ENCODE measurements at places on chromosomes 7 and 10. TPM values are rescaled to one million over a fixed set of nuclear protein-coding genes. Genes with fewer than 3 reads are reported as not detected.
A peak's percentile ranks its signal among the peaks of the same experiment; 100 is the strongest.

Gene NPFFR1
- polyA plus RNA-seq, result not detected

Gene LEP
- polyA plus RNA-seq, result 0.05 TPM

Gene ZP3
- 1.6 TPM for polyA plus RNA-seq

Gene APBB1IP
- 4.3 TPM for polyA plus RNA-seq

Gene COMTD1
- polyA plus RNA-seq, result 3.3 TPM

Gene CFAP69
- polyA plus RNA-seq, result 2.3 TPM

Gene HHEX
- polyA plus RNA-seq, result 2.6 TPM

Gene PARD3
- 17.7 TPM for polyA plus RNA-seq

GRCh38 chr10:80057171-80057570 is 21.3 kb upstream of the TMEM254 start:
- DNase-seq, result no peak

GRCh38 chr7:51244885-51245284 is 71.7 kb downstream of the COBL start:
- DNase-seq, result no peak

DNA sequence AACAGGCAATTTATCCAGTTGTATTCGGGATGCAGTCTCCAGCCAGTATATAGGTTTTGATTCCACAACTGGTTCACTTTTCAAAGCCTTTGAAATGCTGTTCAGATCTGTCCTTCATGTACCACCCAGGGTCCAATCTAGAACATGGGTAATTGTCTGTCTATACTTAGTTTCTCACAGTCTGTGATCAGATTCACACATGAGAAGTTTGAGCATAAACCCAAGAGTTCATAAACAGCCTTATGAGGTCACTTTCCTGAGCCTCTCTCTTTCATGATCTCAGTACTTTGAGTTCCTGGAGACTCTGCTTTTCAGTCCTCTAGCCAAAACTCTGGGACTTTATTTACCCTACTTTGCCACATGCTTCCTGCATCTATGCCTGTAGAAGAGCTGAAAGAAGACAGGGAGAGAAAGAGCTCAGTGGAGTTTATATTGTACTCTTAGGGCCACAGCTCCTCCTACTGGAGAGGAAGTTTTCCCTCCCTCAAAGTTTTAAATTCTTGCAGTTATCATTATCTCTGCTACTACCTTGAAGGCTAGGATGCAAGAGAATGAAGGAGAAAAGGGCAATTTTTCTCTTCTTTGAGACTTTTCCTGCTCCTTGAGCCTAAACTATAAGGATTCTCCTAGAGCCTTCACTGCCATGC is 172.0 kb downstream of the ZEB1 start:
- DNase-seq, result no peak

- DNase-seq, result no peak
Observed at GRCh38 chr10:133608855-133609254, 17.7 kb downstream of the FRG2B start.

- no peak for DNase-seq
Observed at GRCh38 chr7:29879609-29880008, 73.3 kb downstream of the WIPF3 start.

DNA sequence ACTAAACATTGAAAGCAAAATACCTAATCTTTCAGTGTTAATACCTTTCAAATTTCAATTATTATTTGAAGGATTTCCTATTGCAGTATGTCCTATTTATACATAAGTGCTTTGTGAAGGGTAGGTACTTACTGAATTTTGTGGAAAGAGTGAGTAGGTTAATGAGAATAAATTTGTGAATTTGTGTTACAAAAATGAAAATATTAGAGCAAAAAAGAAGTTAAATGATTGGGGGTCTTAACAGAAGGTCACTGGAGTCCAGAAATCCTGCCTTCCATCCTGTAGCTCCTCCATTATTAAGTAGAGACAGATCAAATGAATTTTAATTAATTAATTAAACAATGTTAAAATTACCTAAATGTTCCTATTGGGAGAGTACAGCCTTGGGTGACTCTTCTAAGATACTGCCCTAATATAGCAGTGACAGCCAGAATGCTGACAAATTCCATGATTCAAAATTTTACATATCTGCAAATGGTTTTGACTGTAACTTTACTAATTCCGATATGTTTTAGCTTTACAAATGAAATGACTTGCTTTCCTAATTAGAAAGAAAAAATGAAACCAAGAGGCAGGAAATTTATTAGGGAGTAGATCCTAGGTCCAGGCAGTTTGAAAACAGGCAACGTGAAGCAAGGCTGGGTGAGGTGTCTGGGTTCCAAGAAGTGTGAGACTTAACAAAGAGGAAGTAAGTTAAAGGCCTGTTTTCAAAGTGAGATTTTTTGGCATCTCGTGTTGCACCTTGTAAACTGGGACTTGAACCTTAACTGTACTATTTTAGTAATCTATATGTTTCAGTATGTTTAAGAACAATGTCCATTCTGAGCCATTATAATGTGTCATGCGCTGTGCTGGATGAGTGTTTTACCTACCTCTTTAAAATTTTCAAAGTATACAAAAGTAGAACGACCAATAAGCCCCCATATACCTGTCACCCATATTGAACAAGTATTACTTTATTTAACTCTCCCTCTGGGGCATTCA is 1.5 kb downstream of the PIK3CG start:
- DNase-seq, result no peak

DNA sequence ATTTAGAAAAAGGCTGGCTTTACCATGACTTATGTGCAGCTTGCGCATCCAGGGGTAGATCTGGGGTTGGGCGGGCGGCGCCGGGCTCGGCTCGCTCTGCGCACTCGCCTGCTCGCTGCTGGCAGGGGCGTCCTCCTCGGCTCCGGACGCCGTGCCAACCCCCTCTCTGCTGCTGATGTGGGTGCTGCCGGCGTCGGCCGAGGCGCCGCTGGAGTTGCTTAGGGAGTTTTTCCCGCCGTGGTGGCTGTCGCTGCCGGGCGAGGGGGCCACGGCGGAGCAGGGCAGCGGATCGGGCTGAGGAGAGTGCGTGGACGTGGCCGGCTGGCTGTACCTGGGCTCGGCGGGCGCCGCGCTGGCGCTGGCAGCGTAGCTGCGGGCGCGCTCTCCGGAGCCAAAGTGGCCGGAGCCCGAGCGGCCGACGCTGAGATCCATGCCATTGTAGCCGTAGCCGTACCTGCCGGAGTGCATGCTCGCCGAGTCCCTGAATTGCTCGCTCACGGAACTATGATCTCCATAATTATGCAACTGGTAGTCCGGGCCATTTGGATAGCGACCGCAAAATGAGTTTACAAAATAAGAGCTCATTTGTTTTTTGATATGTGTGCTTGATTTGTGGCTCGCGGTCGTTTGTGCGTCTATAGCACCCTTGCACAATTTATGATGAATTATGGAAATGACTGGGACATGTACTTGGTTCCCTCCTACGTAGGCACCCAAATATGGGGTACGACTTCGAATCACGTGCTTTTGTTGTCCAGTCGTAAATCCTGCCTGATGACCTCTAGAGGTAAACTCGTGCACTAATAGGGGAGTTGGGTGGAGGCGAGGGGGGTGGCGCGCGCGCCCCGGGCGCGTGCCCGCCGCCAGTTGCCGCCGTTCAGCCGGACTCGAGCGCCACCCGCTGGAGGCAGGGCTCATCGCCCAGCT is at the start of gene HOXA5:
TSS of gene HOXA5 (minus strand) at position 659 of the 927 bp plus-strand sequence. CDS start at position 585, 74 bp downstream.
- DNase-seq, result no peak

GRCh38 chr7:32256811-32257210 is 186.6 kb upstream of the PDE1C start:
- no peak for DNase-seq

GRCh38 chr10:63012623-63013022 is 120.5 kb upstream of the NRBF2 start:
- no peak for DNase-seq

DNA sequence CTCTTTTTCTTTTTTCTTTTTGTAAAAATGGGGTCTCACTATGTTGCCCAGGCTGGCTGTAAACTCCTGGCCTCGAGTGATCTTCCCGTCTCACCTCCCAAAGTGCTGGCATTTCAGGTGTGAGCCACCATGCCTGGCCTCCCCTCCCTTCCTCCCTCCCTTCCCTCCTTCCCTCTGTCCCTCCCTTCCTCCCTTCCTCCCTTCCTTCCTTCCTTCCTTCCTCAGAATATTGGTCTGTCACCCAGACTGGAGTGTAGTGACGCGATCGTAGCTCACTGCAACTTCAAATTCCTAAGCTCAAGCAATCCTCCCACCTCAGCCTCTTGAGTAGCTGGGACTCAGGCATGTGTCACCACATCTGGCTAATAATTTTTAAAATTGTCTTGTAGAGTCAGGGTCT is 8.4 kb downstream of the AGAP3 start:
- no peak for DNase-seq

GRCh38 chr7:106031300-106032035 is 68.4 kb downstream of the CDHR3 start:
- DNase-seq, result no peak

DNA sequence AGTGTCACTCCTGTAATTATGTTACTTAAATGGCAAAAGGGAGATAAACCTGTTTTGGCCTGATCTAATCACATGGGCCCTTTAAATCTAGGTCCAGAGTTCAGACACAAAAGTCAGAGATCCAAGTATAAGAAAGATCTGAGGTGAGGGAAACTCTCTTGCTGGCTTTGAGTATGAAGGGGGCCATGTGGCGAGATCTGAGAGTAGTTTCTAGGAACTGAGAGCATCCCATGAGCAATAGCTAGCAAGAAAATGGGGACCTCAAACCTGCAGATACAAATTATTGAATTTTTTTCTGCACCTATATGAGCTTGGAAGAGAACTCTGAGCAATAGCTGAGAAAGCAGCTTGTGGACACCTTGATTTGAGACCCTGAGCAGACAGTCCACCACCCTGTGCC is 27.6 kb downstream of the ANKRD7 start:
- no peak for DNase-seq

GRCh38 chr7:84258628-84259027 is 64.0 kb upstream of the SEMA3A start:
- peak; percentile 58 for DNase-seq

DNA sequence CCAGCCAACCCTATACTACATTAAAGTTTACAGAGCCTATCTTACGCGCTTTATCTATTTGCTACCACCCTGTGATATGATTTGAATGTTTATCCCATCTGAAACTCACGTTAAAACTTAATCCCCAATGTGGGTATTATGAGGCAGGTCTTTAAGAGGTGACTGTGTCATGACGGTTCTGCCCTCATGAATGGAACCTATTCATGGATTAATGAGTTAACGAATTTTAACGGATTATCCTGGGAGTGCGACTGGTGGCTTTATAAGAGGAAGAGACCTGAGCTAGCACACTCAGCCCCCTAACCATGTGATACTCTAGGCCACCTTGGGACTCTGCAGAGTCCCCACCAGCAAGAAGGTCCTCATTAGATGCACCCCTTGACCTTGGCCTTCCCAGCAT is 37.8 kb downstream of the SRPK2 start:
- DNase-seq, result no peak

DNA sequence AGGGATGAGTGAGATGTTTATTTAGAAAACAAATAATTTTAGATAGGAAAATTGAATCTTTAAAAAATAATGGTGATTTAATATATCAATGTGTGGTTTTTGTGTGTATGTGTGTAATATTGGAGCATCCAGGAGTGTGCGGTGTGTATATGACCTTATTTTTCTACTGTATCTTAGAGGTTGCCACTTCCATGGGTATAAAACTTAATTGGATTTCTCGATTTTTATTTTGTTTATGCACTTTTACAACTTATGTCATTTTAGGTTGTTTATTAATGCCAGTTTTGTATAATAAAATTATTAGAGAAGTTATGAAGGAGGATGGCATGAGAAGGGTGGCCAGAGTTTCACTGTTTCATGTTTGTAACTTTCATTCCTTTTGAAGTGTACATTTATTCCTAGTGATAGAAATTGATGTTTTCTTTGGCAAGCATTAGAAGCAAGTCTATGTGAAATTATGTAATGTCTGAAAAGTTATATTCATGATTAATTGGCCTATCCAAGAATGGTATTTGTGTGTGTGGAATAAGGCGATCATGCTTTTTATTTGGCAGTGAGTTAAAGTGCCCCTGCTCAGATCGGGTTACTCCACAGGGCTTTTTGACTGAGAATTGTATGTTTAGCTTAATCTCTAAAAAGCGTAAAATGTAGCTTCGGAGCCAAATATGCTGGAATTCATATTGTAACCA is 110.3 kb downstream of the KAT6B start:
- no peak for DNase-seq

DNA sequence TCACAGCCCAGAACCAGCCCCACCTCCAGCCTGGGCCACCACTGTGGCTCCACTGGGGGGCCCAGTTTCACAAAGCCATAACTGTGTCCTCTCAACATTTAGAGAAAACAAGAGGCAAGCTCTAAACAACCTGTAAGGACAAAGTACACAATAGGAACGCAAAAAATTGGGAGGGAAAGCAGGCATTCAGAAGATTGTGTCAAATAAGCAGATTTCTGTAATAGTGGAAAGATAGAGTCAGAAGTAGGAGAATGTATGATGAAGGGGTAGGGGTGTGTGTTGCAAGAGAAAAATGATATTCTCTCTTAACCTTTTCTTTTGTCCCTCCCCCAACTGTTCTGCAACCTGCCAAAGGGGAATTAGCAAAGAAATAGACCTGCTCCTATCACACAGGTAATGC is 449.9 kb upstream of the NPVF start:
- DNase-seq, result no peak

All from BJ (cell line).